ENCODE measurements at places on chromosomes 11 and 22.

DNA sequence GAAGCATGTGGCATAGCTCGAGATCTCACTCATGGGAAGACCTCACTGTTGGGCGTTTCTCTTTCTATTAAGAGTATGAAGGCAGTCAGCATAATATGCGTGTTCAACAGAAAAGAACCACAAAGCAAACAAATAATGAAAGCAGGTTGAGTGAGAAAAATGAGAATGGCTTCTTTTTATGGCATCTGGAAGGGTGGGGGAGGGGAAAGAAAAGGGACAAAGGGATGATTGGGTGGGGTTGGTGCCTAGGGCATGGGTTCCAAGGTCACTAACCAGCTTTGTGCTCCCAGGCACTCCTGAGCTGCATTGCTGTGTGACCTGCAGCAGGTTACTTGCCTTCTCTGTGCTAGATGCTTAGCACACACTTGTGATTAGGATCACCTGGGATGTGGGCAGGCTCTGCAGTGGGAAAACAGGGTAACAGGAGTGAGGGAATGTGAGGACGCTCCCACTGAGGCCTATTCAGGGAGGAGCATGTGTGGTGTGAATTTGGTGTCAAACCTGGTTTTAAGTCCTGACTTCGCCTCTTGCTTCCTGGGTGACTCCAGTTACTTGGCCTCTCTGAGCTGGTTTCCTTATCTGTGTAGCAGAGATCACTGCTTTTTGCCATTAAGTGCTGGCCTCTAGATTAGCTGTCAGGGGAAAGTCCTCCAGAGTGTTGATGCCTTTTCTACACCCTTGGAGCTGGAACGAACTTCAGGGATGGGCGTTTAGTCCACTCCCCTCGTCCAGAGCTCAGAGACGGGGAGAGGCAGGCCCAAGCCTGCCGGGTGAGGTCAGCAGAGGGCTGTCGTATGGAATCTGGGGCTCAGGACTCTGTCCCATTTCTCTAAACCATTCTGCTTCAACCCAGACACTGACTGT is 74.8 kb downstream of the KIAA1671 start:
- no peak for DNase-seq

DNA sequence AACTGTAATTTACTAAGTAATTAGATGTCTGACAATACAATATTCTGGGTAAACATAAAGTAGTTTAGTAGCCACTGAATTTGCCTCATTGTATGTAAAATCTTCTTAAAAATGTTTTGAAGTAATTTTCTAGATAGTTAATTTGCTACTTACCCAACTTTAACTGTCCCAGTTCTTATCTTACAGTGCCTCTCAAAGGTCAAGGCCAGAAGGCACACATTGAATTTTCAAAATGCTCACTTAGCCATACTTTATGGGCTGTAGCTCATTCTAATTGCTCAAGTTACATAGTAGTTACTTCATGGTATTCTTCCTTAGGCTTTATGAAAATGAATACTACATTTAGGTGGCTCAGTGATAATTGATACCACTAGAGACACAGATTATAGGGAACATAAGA is 666.6 kb downstream of the CNTN5 start:
- DNase-seq: no peak

- DNase-seq: peak; percentile 89
Observed at GRCh38 chr11:63738720-63739360, 29.7 kb downstream of the ZFTA start.

DNA sequence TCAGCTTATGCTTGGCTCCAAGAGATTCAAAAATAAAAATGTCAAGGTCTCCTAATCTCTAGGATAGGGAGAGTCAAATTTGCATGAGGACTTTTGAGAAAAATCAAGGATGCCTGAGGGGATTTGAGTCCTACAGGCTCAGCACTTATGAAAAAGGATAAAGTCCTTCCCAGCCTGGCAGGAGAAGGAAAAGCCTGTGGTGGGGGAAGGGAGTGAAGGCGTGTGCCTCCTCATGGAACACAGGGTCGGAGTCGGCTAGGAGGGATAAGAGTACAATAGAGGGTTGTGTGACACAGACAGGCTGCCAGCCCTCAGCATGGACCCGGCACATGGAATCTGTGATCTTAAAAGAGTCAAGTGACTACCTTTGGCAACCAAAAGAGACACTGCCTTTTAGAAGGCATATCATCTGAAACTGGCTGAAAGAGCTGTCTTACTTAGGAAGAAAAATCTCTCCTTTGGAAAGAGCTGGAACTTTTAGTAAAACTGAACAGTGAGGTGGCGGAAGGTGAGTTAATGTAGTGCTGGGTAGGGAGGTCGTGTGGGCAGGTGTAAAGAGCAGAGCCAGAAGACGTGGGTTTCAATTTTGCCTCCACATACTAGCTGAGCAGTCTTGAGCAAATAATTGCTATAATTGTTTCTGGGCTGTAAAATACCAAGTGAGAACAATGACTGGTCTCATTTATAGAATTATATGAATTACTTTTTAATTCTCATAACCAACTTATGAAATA is 58.8 kb upstream of the RDX start:
- DNase-seq: peak; percentile 17

GRCh38 chr22:48717883-48718817 is 1109.5 kb downstream of the BRD1 start:
- no peak for DNase-seq

DNA sequence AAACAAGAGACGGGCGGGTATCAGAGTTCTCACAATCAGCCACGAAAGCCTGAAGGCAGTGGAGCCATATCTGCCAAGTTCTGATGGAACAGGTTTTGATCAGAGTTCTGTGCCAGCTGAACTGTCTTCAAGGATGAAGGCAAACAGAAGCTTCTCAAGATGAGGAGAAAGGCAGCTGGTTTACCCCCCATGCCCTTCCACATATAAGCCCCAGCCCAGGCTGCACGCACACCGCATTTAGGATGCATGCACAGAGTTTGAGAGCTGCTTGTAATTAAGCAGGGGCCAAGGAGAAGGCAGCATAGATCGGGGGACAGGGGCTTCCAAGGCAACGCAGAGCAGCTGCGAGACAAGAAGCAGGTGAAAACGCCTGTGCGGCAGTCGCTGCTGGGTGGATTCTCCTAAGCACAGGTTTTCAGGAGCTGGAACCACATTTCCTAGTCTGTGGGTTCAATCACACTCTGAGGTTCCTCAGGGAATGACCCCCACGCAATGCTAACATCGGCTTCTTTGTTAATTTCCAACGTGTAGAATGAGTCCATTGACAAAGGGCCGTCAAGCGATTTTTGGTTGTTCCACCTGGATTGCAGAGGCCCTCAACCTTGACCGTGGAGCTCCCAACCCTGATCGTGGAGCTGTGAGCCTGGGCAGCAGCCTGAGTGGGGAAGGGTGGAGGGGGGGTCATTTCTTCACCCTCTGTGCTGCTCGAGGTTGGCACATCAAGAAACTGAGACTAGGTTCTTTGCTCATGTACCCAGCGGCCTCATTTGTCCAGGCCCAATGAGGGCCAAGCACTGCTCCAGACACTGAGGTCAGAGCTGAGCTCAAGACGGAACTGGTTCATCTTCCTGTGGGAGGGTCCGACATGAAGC is 81.7 kb upstream of the SHISAL1 start:
- no peak for DNase-seq

GRCh38 chr11:118898400-118899295 is 15.0 kb downstream of the CXCR5 start:
- DNase-seq: no peak
